Common myeloid progenitor, CD34-positive (primary cell): ENCODE measurements at places on chromosomes 2 and 18.

- DNase-seq, result no peak
These were observed 4.9 kb downstream of the ERFE start for GRCh38 chr2:238163481-238164198.

DNA sequence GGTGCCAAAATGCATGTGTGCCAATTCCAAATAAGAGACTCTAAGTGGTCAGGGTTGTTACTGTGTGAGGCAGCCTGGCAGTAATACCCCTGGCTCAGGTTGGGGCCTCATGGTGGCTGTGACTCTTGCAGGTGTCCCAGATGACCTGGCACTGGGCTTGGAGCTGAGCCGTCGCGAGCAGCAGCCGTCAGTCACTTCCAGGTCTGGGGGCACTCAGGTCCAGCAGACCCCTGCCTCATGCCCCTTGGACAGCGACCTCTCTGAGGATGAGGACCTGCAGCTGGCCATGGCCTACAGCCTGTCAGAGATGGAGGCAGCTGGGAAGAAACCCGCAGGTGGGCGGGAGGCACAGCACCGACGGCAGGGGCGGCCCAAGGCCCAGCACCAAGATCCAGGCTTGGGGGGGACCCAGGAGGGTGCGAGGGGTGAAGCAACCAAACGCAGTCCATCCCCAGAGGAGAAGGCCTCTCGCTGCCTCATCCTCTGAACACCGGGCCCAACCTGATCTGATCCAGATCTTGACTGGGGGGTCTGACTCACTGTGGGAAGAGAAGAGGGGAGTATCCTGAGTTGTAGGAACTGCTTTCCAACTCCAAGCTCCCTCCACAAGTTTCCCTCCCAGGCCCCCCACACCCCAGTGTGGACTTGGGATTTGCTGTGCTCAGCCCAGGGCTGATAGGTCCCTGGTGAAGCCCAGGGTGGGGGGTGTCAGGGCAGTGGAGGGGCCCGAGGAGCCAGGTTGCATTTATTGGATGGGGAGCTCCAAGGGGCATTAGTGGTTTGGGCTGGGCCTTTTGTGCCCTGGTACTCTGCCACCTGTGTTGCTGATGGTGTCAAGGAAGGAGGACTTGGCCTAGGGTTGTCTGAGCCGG lies 5.6 kb downstream of the DNAJB2 start:
- DNase-seq, result no peak

GRCh38 chr2:177399376-177399775 lies 6.8 kb downstream of the AGPS start:
- no peak for DNase-seq

- DNase-seq, result no peak
These were observed 38.4 kb upstream of the NCKAP5 start for GRCh38 chr2:133606616-133607015.

- no peak for DNase-seq
These were observed 208.9 kb upstream of the CNTNAP5 start for GRCh38 chr2:123816203-123816602.
